ENCODE measurements at places on chromosomes 4 and X. TPM values are rescaled to one million over a fixed set of nuclear protein-coding genes. Genes with fewer than 3 reads are reported as not detected.

Gene HELT
- total RNA-seq, result not detected

Gene TREX2
- 0.63 TPM for total RNA-seq

Gene SSX4
- total RNA-seq, result not detected

- peak; percentile 46 for DNase-seq
Measured at GRCh38 chr4:173538148-173538908, 8.3 kb upstream of the HAND2 start.

Gene CXCL6
- total RNA-seq, result 0.19 TPM

DNA sequence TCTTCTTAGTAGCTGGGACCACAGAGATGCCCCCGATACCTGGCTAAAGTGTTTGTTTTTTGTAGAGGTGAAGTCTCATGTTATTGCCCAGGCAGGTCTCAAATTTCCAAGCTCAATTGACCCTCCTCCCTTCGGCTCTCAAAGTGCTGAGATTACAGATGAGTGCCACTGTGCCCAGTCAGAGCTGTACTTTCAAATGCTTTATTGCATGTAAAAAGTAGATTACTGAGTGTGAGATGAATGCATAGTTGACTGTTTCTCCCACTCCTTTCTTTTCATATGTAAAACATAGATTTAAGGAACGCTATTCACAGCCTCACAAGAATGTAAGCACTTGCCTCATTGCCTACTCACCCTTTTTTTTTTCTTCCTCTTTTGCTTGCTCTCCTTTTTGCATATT is 984.4 kb upstream of the PABPC4L start:
- no peak for DNase-seq

DNA sequence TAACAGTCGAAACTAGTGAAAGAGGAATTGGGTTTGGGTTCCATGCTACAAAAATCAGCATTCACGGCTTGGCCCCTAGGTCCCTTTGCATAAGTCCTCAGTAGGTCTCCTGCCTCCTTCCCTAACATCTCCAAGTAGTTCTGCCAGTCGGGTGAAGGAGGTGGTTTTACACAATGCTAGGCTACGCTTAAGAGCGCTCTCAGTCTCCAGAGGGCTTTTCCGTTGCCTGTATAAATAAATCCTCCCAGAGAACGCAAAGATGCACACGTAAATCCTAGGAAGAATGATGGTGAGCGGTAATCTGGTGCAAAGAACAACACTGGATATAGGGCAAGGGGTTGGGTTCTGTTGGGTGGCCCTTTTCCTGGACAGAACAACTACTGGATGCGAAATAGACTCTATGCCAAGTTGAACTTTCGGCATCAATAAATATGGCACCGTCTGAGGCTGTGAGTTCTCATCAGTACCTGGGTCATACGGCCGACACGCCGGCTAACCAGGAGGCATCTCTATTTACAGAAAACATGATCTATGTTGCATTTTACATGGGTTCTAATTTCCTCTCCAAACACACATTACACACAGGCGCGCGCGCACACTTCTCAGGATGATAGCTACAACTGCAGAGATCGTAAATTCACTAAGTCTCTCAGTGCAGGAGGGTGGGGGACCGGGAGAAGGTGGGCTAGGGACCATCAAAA is 1.3 kb downstream of the CAMK2D start:
- DNase-seq, result peak; percentile 63

- DNase-seq, result no peak
Measured at GRCh38 chrX:32126997-32127396, 1055.2 kb upstream of the FTHL17 start.

DNA sequence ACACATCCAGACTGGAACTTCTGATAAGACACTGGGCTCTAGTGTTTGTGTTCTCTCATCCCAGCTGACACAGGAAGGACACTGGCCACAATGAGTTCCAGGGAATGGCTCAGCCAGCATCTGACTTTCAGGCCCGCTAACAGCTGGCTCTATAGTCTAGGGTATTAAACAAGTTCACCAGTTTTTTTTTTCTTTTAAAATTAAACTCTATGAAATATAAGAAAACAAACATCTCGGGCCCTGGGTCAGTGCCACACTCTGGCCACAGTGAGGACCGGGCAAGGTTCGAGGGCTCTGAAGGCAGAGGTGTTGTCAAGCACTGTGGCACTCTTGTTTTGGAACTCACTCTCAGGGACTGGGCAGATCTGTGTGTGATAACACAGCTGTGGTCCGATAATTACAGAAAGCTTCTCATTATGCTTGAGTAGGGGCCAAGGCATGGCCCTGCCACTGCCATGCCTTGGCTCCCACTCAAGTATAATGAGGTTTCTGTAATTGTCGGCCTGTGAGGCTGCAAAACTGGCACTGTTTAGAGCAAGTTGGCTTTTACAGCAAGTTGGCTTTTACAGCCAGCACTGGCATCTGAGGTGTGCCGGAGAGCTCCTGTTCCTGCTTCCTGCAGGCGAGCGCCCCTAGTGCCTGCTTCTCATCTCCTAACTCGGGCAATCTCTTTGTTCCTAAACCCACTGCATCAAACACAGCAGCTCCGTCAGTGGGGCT is 62.8 kb downstream of the PPP1R2C start:
- peak; percentile 63 for DNase-seq

DNA sequence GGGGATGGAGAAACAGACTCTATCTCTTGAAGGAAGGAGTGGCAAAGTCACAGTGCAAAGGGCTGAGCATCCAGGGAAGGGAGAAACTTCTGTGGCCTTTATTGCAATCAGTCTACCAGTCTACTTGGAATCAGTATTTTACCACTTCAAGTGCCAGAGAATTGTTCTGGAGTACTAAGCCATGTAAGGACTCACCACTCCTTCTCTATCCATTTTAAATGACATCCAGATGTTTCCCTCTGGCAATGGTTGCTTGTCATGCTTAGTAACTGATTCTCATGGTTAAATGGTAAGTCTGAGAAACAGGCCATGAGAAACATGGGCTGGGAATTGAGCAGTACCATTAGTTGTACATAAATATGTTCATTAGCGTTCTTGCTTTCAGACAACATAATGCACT is 21.1 kb upstream of the SMIM10 start:
- no peak for DNase-seq

Gene IBSP
- not detected for total RNA-seq

GRCh38 chr4:67141586-67141985 is 403.7 kb downstream of the CENPC start:
- DNase-seq, result no peak

- no peak for DNase-seq
Measured at GRCh38 chrX:134634691-134635090, 23.6 kb downstream of the PLAC1 start.

GRCh38 chrX:109720947-109721346 is 12.1 kb downstream of the ACSL4 start:
- no peak for DNase-seq

DNA sequence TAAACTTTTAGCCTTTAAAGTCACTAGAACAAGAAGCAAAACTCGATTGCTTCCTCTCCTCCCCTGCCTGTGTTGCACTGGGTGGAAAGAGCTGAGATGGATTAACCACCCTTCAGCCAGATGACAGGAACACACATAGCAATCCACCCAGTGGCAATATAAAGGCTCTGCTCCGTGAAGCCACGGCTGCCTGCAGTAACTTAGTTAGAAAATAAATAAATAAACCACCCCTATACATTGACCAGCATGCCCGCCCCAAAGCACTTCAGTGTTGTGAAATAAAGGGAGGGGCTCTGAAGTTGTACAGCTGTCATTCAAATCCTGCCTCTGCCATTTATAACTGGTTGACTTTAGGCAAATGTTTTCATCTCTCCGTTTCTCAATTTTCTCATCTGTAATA is 217.1 kb upstream of the LDB2 start:
- no peak for DNase-seq

GRCh38 chr4:169975131-169975837 is 50.9 kb downstream of the MFAP3L start:
- no peak for DNase-seq

DNA sequence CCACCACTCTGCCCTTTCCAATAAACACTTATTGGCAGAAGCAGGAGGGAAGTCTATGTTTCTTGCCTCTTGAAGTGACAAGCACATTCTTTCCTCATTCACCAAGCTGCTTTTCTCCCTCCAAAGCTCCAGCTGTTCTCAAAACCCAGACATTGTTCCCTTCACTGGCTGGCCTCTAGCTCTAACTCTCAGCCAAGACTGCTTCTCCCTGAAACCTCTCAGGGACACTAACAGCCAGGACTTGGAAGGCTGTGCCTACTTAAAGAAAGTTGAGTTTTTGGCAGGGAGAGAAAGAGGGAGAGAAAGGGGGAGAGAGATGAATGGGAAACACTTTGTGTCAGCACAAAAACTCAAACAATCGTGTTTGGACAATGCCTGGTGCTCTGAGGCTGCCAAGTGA is 99.5 kb downstream of the COX18 start:
- DNase-seq, result no peak

Gene SLC9B1
- total RNA-seq, result 0.65 TPM

DNA sequence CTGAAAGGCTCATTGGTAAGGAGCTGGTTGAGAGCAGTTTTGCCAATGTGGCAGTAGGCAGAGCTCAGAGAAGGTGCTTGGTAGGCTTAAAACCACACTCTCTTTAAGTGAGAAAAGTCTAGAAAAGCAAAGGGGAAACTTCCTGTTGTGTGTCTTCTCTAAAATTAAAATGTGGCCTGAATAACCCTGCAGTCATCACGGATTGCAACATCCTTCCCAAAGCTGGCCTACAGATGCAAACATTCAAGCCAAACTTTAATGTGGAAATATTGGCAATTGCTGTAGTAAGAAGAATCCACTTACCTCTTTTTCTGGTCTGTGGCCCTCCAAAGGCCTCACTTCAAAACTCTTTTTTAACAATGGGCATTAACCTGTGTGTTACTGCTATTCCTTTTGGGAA is 348.5 kb downstream of the OPHN1 start:
- no peak for DNase-seq

Gene PRR32
- not detected for total RNA-seq

Data from mucosa of descending colon (tissue), 3 donors.